ENCODE measurements at places on chromosomes 12 and 14. TPM values are rescaled to one million over a fixed set of nuclear protein-coding genes. Genes with fewer than 3 reads are reported as not detected.

TGFB3 gene
- total RNA-seq = 13.1 TPM

EML1 gene
- total RNA-seq = 12.5 TPM

GRCh38 chr14:63343878-63344277, 25.1 kb upstream of the GPHB5 start:
- no peak overlapping the region for H3K4me3 ChIP-seq
- no peaks in the 10 kb centered on the region for H3K4me1 ChIP-seq
- H3K27ac ChIP-seq = no peak overlapping the region
- H3K36me3 ChIP-seq = no peaks in the 10 kb centered on the region
- DNase-seq = no peak
- H3K27me3 ChIP-seq = no peaks in the 10 kb centered on the region

ANO4 gene
- total RNA-seq = 9.9 TPM

All from ovary (tissue), 10 donors.